PC-3 (cell line): ENCODE measurements at places on chromosomes 2 and 18.

GRCh38 chr18:21656402-21656801 is 44.3 kb downstream of the SNRPD1 start:
- DNase-seq, result peak; percentile 48

- no peak for DNase-seq
Observed at GRCh38 chr2:46471697-46472096, 7.7 kb upstream of the TMEM247 start.

DNA sequence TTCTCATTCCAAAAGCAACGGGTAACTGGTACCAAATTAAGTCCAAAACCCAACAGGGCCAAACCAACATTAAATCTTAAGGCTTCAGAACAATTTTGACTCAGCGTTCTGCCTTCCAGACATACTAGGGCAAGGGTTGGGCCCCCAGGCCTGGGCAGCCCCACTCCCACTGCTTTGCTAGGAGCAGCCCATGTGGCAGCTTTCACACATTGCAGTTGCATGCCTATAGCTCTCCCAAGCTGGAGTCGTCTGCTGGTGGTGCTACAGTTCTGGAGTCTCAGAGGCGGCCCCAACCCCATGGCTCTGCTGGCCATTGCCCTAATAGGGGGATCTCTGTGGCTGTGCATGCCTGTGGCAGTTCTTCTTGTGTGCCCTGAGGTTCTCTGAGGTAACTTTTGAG is 37.6 kb upstream of the CD226 start:
- no peak for DNase-seq

DNA sequence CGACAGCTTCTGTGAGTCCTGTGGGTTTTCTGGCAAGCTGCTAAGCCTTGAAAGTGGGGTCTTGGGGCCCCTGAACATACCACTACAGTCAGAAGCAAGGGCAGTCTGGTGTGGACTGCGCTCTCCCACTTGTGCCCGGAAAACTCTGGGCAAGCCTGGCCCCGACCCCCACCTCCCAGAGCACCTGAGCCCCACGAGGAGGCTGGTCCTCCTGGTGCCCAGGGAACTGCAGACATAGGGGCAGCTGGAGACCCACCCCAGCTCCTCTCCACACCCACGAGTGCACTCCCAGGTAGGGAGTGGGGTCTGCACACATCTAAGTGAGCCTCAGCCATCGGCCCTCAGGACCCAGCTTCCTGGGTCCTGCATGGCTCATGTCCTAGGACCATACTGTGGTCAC is 16.2 kb upstream of the GPC1 start:
- DNase-seq, result no peak

GRCh38 chr2:169732583-169733358 is 861 bp upstream of the KLHL23 start:
- no peak for DNase-seq

DNA sequence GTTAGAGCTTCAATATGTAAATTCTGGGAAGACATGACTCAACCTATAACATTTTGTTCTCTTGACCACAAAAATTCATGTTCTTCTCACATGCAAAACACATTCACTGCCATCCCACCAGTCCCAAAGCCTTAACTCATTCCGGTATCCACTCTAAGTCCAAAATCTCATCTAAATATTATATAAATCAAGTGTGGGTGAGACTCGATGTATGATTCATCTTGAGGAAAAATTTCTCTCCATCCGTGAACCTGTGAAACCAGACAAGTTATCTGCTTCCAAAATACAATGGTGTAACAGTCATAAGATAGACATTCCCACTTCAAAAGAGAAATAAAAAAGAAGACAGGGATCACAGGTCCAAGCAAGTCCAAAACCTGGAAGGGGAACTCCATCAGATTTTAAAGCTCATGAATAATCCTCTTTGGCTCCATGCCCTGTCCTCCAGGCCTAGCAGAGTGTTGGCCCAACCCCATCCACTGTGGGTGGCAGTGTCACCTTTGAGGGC is 101.3 kb downstream of the RAD51AP2 start:
- DNase-seq, result no peak

DNA sequence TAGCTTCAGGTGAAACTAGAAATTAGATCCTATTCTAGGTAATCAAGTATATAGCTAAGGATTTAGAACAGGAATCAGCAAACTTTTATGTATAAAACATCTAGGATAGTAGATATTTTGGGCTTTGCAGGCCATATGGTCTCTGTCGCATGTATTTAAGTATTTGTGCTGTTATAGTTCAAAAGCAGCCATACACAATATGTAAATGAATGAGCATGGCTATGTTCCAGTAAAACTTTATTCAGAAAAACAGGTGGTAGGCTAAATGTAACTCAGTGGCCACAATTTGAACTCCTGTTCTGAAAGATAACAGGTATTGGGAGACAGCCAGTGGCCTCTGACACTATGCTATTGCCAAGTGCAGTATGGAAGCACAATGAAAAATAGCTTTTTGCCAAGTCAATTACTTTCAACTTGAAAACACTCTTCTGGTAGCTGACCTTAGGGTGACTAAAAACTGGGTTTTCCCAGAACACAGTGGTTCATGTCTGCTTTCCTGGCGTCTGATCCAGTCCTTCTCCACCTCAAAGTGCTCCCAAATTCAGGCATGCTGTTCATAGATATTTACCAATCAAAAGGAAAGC is 304.7 kb upstream of the SYT4 start:
- no peak for DNase-seq

DNA sequence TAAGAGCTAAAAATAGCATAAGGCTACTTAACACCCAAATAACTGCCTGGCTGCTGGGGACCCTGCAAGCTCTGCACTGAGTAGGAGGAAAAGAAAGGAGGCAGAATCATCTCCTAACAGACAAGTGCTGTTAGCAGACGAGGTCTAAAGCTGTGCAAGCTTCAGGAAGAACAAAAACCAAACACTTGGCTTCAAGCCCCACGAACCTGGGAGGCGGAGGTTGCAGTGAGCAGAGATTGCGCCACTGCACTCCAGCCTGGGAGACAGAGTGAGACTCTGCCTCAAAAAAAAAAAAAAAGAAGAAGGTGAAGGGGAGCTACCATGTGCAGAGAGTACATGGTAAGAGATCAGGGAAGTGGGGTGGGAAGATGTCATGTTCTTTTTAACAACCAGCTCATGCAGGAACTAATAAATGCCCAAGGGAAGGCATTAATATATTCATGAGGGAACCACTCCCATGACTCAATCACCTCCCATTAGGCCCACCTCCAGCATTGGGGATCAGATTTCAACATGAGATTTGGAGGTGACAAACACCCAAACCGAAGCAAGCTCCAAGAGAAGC is 28.8 kb upstream of the INO80C start:
- no peak for DNase-seq

DNA sequence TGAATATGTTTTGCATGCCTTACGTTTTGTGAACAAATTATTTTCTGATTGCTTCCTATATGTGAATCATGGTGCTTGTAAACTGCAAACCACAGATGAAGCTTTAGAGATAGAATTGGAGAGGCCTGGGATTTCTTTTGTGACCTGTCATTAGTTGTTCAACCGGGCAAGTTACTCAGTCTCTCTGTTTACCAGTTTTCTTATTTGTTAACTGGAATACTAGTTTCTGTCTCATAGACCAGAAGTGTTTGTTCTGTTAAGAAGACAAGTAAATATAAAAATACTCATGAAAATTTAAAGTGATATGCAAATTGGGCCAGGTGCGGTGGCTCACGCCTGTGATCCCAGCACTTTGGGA is 27.3 kb downstream of the DGKD start:
- peak; percentile 82 for DNase-seq

GRCh38 chr18:46462523-46462922 is 194.5 kb downstream of the LOXHD1 start:
- DNase-seq, result no peak

DNA sequence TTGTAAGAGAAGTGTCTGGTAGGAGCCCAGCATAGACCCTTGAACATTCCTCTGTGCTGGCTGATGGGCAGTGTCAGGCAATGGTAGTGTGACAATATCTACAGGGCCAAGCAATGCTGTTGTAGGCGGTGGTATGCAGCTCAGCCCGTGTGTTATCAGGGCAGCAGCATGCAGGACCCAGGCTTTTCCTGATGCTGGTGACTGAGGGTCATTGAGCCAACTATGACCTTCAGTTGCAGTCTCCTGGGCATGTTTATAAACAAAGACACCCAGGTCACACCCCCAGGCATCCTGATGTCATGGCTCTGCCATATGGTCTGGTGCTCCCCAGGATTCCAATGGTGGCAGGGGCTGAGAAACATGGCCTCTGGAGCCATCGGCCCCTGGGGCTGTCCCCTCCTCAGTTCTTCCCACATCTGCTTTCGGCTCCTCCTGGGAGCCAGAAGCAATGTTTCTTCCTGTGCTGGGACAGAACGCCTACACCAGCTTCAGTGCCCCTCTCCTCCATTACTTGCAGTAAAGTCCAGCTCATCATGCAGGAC is 518.0 kb upstream of the HS6ST1 start:
- DNase-seq, result no peak

DNA sequence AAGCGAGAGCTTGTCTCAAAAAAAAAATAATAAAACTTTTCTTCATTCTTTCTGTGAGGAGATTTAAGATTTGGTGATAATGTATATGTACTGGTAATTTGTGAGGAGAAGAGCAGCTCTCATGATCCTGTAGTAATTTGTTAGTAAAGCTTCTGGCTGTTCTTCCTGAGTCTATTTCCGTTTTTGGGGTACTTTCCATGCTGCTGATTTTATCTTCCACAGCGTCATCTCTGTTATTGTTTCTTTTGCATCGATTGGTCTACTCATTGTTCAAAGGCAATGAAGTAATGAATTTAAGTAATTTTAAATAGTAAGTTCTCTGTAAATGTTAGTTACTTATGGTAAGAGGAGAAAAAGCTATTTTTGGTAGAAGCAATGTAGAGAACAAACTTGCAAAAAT is 12.0 kb downstream of the NDUFAF7 start:
- no peak for DNase-seq

- peak; percentile 4 for DNase-seq
Observed at GRCh38 chr2:172551271-172551670, 4.6 kb upstream of the PDK1 start.
